Subcutaneous adipose tissue (tissue), 4 donors: ENCODE measurements at places on chromosomes 13 and 19. TPM values are rescaled to one million over a fixed set of nuclear protein-coding genes. Genes with fewer than 3 reads are reported as not detected.

The ZNF791 gene
- 21.2 TPM for total RNA-seq

The ADGRE1 gene
- total RNA-seq = not detected

The C3 gene
- 644 TPM for total RNA-seq

The CYP2A7 gene
- total RNA-seq = not detected

The TEAD2 gene
- 13.8 TPM for total RNA-seq

The FXYD1 gene
- total RNA-seq = 28.7 TPM

The SPC24 gene
- 1.3 TPM for total RNA-seq

The SRRM5 gene
- 0.34 TPM for total RNA-seq

The TNFSF9 gene
- not detected for total RNA-seq

The NTN5 gene
- total RNA-seq = not detected

The KLK14 gene
- not detected for total RNA-seq

The ZNF835 gene
- total RNA-seq = 2.6 TPM

The KCNC3 gene
- total RNA-seq = 0.34 TPM

The ZNF850 gene
- 2.0 TPM for total RNA-seq

The SMAD9 gene
- 6.4 TPM for total RNA-seq

The GDF15 gene
- 1.7 TPM for total RNA-seq

The JAK3 gene
- total RNA-seq = 5.1 TPM

The WASF3 gene
- total RNA-seq = 53.1 TPM

The PIK3R2 gene
- 7.3 TPM for total RNA-seq

The GPR12 gene
- 0.44 TPM for total RNA-seq

The MEIS3 gene
- 10.5 TPM for total RNA-seq

The SELENOV gene
- not detected for total RNA-seq

The ICAM5 gene
- 0.16 TPM for total RNA-seq

The ZNF177 gene
- 2.6 TPM for total RNA-seq

The AMER2 gene
- total RNA-seq = not detected

The WDR88 gene
- total RNA-seq = not detected

The ZNF234 gene
- 6.5 TPM for total RNA-seq

The STRN4 gene
- total RNA-seq = 47.3 TPM

The FAM216B gene
- not detected for total RNA-seq

The PPFIA3 gene
- total RNA-seq = 2.1 TPM

The POU2F2 gene
- total RNA-seq = 2.4 TPM

The LRRC63 gene
- total RNA-seq = not detected

The BST2 gene
- total RNA-seq = 68.9 TPM

The EML2 gene
- total RNA-seq = 5.4 TPM

The SWSAP1 gene
- 1.0 TPM for total RNA-seq

The CELF5 gene
- total RNA-seq = not detected

The TRPC4 gene
- 0.82 TPM for total RNA-seq

The FAM124A gene
- total RNA-seq = 6.2 TPM

The NXNL1 gene
- not detected for total RNA-seq

The SIGLEC10 gene
- total RNA-seq = 1.7 TPM

The IFNL1 gene
- total RNA-seq = not detected

The NCR1 gene
- not detected for total RNA-seq

The ZNF583 gene
- total RNA-seq = 9.2 TPM

The STOML3 gene
- not detected for total RNA-seq

The KLK5 gene
- not detected for total RNA-seq
